ENCODE measurements at places on chromosomes 16 and 17. TPM values are rescaled to one million over a fixed set of nuclear protein-coding genes. Genes with fewer than 3 reads are reported as not detected.

The KRTAP3-1 gene
- polyA plus RNA-seq: not detected

The SSTR5 gene
- polyA plus RNA-seq: 0.03 TPM

The TMEM88 gene
- polyA plus RNA-seq: 24.0 TPM

The SOCS1 gene
- polyA plus RNA-seq: 12.6 TPM

The FOXN1 gene
- not detected for polyA plus RNA-seq

The NME2 gene
- 718 TPM for polyA plus RNA-seq

The SLC13A2 gene
- not detected for polyA plus RNA-seq

The ZNF232 gene
- polyA plus RNA-seq: 7.1 TPM

The EVPLL gene
- polyA plus RNA-seq: not detected

The INTS2 gene
- 1.3 TPM for polyA plus RNA-seq
